ENCODE measurements at places on chromosomes 12 and 14. TPM values are rescaled to one million over a fixed set of nuclear protein-coding genes. Genes with fewer than 3 reads are reported as not detected.

Gene RIMKLB
- total RNA-seq, result 7.9 TPM

Gene LRTM2
- total RNA-seq, result not detected

Gene TAS2R9
- not detected for total RNA-seq

Gene RBP5
- total RNA-seq, result not detected

Gene TRIM9
- total RNA-seq, result 0.17 TPM

Gene GPR65
- under 0.01 TPM for total RNA-seq

Gene COCH
- total RNA-seq, result 0.45 TPM

Gene KLRC1
- not detected for total RNA-seq

Gene AQP6
- not detected for total RNA-seq

Gene SLC4A8
- 2.1 TPM for total RNA-seq

Gene C14orf132
- 12.4 TPM for total RNA-seq

Gene CAPRIN2
- total RNA-seq, result 13.2 TPM

Gene CD163
- total RNA-seq, result not detected

Gene WDHD1
- 14.8 TPM for total RNA-seq

Gene MDGA2
- total RNA-seq, result under 0.01 TPM

Gene STK38L
- 8.9 TPM for total RNA-seq

Gene SLC39A2
- not detected for total RNA-seq

Gene KLRG1
- 1.7 TPM for total RNA-seq

Gene ADCY4
- 0.17 TPM for total RNA-seq

Gene RILPL2
- 2.2 TPM for total RNA-seq

Gene CLEC4C
- not detected for total RNA-seq

Gene LBHD2
- not detected for total RNA-seq

Gene ASIC1
- total RNA-seq, result 1.5 TPM

Measured in bronchus fibroblast of lung (primary cell).